Amniotic stem cell (primary cell): ENCODE measurements at places on chromosomes 6 and 20.

- no peak for DNase-seq
Measured at GRCh38 chr6:23170049-23170448, 600.7 kb downstream of the HDGFL1 start.

DNA sequence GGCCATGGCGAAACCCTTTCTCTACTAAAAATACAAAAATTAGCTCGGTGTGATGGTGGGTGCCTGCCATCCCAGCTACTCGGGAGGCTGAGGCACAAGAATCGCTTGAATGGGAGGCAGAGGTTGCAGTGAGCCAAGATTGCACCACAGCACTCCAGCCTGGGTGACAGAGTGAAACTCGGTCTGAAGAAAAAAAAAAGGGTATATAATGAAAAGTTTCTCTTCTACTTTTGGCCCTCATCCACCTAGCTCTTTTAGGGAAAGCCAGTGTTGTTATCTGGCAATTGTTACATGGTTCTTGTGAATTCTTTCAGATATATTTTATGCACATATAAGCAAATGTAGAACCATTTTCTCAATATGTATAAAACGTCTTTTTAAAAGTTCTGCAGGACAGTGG is 19.0 kb downstream of the KIF3B start:
- no peak for DNase-seq

DNA sequence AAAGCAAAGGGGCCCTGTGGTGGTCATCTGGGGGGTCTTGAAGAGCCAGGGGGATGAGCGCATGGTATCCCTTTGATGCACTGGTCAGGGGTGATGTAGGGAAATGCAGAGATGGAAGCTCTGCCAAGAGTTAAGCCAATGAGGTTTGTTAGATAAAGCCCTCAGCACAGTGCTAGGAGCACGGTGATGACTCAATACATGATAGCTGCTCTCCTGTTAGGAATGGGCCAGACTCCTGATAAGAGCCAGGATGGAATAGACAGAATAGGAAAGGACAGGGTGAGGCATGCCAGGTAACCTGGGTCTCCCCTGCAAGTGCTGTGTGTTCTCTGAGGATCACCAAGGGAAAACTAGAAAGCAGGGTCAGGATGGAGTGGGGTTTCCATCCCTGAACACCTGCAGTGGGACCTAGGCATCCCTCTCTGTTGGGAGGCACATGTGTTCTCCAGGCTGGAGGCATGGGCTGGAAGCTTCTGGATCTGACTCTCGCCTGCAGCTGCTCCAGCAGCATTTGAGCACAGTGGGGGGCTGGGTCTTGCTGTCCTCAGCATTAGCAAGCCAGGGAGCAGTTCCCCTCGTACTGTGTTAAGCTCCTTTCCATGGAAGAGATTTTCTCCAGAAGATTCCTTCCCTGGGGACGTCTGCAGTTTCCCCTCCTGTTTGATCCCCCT is 71.8 kb upstream of the TIAM2 start:
- DNase-seq, result no peak

DNA sequence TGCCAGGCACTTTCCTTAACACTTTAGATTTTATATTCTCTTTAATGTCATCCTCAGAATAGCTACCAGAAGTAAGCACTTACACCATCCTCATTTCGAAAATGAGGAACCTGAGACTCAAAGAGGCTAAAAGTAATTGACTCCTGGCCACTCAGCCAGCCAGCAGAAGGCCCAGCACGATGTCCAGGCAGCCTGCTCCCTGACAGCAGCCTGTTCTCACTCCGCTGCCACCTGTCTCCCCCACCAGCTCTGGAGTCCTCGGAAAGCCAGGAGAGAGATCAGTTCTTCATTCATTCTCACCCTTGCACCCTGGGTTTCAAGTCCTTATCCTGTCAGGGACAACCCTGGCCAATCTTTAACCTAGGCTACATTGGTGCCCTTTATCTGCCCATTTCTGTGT is 174.0 kb downstream of the SASH1 start:
- DNase-seq, result no peak

DNA sequence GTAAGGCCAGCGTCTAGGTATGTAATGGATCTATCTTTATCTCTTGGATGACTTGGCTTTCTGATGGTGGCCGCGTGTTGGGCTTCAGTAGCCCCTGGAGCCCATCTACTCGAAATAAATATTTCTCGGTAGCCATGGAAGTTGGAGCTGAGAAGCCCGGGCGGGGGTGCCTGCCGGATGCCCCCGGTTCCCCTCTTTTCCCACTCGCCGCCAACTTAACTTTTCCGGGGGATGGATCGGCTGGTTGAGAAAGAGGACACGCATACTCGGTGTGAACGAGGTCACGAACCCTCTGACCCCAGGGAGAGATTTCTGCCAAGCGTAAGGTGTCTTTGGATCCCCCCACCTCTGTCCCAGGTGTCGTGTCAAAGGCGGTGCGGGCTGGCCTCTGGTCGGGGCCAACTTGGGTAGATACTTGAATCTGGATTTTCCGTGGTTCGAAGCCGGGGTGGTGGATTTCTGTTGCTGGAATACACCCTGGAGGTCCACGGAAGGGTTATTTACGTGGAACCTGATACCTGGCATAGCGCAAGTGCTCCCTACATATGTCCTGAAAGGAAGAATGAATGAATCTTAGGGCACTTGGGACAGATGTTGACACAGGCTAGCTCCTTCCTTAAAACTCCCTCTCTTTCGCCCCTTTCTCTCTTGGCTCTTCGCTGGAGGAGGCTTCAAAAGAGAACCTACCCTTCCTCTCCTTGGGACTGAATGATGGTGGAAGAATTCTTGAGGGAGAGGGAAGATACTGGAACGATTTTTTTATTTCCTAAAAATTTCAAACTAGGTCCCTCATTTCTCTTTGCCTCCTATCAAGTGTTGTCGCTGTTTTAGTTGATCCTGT is 996 bp downstream of the DOK5 start:
- no peak for DNase-seq

DNA sequence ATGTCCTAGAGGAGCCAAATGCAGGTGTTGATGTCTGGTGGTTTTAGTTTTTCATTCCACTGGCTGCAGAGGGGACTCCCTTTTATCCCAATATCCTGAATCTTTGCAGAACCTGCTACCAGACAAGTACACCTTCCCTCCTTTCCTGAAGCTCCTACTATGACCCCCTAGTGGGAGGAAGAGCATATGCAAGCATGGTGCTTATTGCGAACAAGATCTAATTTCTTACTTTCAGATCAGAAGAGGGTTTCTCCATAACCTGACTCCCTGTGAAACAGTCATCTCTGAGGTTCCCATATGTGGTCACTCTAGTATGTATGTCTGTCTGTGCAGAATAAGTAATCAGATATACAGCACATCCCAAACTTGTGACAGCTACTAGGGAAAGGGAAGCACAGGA is 277.2 kb downstream of the ARHGAP18 start:
- no peak for DNase-seq

GRCh38 chr6:82744286-82745015 is 321.2 kb downstream of the UBE3D start:
- no peak for DNase-seq

DNA sequence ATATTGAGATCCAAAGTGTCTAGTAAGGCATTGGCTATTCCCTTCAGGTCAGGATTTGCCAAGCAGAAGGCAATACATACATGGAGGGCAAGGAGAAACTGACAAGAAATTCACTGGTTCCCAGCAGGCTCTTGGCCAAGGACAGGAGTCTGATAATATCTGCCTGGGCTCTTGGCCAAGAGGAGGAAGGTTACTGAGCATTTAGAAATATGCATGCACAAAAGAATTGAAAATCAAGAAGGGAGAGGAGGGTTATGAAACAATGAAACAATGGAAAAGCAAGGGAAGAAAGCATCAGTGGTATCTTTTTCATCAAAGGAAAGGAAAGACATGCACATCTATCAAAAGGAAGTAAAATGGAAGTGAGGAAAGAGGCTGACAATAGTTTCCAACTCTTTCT is 42.4 kb downstream of the ARHGAP18 start:
- DNase-seq, result no peak

- no peak for DNase-seq
Measured at GRCh38 chr20:62768234-62768546, 28.1 kb upstream of the MRGBP start.

- DNase-seq, result no peak
Measured at GRCh38 chr6:45754432-45754831, 261.2 kb downstream of the CLIC5 start.

DNA sequence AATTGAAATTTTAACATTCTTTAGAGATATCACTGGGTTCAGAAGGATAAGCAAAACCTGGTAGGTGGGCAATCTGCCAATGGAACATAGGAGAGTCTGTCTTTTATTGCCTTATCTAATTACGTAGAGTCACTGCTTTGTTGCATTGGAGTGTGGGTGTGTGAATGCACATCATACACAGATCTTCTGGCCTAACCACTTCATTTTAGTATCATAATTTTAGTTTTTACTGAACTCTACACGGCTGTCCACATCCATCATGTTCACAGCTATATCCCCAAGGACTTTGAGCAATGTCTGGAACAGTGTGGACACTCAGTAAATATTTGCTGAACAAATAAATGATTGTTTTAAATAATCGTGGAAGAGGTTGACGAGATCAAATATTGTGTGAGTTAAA is 104.6 kb upstream of the AKIRIN2 start:
- DNase-seq, result no peak

GRCh38 chr20:60294632-60295031 is 336.4 kb downstream of the CDH26 start:
- DNase-seq, result no peak

DNA sequence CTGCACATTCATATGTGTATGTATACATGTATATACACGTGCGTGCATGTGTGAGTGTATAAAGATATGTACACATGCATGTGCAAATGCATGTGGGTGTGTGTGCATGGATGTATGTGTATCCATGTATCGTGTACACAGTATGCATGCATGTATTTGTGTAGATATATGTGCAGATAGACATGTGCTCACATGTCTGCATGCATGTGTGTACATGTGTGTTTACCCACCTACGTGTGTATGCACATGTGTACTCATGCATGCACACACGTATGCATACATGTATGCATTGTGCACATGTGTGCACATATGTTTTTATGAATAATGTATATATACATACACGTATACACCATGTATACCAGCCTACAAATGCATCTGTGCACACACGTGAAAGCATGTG is 80.3 kb upstream of the ZNF322 start:
- DNase-seq, result no peak

DNA sequence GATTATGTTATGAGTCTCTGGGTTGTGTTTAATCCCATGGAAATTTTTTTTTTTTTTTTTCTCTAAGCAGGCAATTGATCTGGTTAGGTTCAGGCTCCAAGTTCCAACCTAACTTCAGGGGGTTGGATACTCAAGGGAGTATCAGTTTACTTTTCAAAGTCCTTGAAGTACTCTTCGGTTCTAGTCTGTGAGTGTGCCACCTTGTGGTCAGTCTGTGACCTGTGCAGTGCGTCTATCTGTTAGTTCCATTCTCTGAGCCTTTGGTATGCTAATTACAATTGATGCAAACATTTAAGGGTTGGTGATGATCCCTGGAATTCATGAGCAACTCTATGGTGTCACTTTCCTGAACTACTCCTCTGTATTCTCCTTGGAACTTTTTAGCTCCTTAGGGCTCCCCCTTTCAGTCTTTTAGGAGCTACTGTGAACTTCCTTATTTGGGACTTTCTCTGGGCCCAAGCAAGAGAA is 342.0 kb downstream of the SOX4 start:
- no peak for DNase-seq

GRCh38 chr6:138688580-138688979 is 85.0 kb upstream of the CCDC28A start:
- no peak for DNase-seq

GRCh38 chr6:31246051-31246521 is 25.8 kb downstream of the HLA-C start:
- peak; percentile 55 for DNase-seq

DNA sequence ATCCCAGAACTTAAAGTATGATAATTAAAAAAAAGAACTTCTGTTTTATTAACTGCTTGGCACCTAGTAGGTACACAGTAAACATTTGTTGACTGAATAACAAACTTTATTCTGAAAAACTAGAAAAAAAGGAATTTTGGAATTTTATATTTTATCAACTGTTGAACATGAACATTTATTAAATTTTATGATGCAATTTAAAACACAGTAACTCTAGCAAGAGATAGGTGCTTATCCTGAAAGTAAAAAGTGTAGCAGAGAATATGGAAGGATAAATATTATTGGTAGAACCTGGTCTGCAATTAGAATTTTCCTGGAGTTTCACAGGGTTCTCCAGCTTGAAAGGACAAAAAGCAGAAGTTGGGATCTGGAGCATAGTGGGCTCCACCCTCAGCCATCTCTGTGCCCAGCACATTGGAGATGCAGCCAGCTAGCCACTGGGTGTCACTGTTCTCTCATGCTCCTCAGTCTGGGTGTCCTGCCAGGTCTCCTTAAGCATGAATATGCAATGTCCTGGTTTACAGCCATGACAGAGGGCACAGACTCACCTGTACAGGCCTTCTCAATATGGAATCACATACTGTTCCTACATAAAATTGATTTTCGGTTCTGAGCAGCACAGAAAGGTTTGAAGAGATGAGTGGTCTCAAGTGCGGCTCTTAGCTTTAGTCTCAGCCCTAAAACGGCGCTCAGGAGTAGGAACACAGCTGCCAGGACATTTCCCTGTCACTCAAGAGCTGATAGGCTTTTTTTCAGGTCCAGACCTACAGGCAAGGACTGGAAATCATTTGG is 31.7 kb upstream of the IL20RA start:
- no peak for DNase-seq

DNA sequence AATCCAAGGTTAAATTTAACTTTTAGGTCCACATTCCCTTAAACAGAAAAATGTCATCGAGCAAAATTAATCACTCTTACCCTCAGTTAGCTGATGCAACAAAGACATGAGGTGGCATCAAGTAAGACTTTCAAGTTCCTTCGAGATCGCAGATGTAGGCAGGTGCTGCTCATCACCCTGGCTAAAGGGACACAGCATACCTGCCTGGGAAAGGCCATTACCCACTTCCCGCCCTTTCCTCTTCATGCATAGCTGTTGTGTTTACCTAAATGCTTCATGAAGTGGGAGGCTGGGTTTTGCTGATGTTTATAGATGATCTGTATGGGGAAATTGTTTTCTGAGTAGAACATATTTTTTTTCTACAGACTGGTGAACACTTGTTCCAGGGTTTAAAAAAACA is 67.7 kb downstream of the GFRA4 start:
- no peak for DNase-seq

DNA sequence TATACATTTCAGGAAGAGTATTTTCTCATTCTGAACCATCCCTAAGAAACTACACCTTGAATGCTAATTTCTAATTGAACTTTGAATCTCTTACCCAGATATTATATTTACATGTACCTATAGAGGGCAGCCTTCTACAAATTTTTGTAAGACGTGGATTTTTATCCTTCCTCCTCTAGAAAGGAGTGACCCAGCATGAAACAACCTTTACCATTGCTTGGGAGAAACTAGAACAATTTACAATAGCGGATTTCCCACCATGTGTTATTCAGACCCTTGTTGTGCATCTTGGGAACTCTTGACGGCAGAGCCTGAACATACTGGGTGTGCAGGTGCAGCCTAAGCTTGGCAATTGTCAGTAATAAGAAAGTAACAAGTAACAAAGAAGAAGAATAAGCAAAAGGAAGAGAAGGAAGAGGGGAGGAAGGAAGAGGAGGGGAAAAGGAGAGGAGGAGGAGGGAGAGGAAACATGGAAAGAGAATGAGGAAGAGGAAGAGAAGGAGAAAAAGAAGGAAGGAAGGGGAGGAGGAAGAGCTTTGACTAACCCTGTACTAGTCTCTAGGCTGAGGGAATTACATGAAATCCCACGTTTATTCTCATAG is 10.8 kb upstream of the TAAR1 start:
- peak; percentile 40 for DNase-seq
